A549 (cell line): ENCODE measurements at places on chromosomes 5 and 9. TPM values are rescaled to one million over a fixed set of nuclear protein-coding genes. Genes with fewer than 3 reads are reported as not detected.
A peak's percentile ranks its signal among the peaks of the same experiment; 100 is the strongest.

DNA sequence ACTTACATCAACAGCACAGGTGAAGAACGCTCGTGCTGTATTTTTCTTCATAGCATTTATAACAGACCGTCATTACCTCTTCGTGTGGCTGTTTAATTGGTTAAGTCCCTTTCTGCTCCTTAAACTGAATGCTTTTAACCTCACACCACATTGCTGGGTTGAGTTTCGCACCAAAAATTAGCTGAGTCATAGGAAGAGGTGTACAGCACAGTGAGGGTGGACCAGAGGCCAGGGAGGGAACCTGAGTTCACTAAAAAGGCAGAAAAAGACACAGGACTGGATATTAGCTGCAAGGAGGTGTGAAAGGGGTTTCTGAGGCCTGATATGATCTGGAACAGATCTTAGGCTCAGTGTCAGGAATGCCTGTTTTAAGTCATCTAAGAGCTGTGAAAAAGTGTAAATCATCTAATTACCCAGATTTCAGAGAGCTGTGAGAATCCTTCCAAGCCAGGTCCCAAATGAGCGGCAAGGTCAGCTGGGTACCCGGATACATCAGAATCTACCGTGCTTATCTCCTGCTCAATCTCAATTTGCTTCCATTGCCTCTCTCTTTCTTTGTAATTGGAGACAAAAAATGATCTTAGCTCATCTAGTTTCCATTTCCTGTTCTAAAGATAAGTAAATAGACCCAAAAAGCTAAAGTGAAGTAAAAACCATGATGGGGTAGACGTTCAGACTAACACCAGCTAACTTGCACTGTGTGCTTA is 7.1 kb upstream of the CFAP90 start:
- no peak for DNase-seq

DNA sequence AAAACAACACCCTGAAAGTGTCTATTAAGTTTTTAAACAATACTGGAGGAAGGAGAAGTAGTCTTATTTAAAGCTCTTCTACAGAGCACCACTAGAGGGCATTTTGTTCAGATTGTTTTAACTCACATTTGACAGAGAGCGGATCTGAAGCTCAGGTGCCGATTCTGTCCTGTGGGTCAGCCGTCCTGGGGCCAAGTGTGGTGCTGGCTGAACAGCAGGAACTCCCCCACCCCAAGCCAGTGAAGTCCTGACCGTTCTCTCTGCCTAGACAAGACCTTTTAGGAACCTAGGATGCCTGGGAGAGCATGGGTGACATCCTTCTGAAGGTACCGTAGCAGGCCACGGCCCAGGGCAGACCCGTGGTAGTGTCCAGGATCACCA is 3.9 kb downstream of the EXOC3 start:
- DNase-seq: peak; percentile 60

DNA sequence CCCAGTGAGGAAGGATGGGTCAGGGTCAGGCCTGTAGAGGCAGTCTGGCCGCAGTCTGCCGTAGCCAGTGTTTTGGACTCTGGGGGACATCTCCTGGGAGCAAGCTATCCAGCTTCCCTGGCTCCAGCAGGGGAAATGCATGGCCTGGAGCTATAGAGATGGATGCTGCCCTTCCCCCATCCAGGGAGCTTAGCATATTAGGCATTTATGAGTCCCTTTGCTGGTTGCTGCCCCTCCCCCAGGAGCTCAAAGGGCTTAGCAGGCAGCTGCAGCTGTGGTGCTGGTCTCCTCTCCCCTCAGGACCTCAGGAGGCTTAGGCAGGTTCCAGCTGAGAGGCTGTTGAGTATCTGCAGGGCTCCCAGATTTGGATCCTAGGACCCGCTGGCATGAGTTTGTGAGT is 1158.7 kb downstream of the DTWD2 start:
- DNase-seq: no peak

- DNase-seq: no peak
These were observed 73.6 kb downstream of the CDH12 start for GRCh38 chr5:22779499-22779898.

SPATA31C1 gene
- polyA plus RNA-seq: not detected in 3 replicates

DNA sequence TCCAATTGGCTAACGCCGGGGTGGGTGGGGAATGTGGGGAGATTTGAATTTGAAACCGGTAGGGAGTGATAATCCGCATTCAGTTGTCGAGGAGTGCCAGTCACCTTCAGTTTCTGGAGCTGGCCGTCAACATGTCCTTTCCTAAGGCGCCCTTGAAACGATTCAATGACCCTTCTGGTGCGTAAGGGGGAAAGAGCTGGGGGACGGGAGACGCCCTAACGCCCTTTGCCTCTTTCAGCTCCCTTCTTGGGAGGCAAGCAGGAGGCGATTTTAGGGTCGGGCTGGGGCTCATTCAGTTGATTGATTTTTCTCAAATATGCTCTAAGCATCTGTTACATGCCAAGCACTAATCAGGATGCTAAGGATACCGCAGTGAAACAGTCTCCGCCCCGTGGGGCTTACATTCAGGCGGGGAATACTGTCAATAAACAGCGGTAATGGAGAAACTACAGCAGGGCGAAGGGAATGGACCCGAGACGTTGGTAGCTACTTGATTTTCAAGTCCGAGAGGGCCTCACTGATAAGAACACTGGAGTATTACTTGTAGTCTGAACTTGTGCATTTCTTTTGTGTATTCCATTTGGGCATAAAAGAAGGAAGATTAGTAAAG is at the start of gene HMMR:
Gene HMMR, plus strand, starts transcription at position 71 of the 610 bp plus-strand sequence. Its CDS starts 61 bp downstream, at position 132.
- DNase-seq: no peak

GRCh38 chr5:133727636-133728035 is 115.3 kb upstream of the FSTL4 start:
- no peak for DNase-seq

PCDH12 gene
- polyA plus RNA-seq: not detected in 3 replicates

- DNase-seq: no peak
These were observed 3.6 kb downstream of the TRIO start for GRCh38 chr5:14146725-14147124.

- no peak for DNase-seq
These were observed 22.5 kb upstream of the RANBP3L start for GRCh38 chr5:36323926-36324781.

GRCh38 chr9:70530716-70531115 is 116.3 kb upstream of the KLF9 start:
- no peak for DNase-seq

GRCh38 chr5:179613460-179614071 is 9.9 kb downstream of the HNRNPH1 start:
- DNase-seq: no peak

- DNase-seq: no peak
These were observed 73.5 kb upstream of the COL5A1 start for GRCh38 chr9:134568116-134568515.

DNA sequence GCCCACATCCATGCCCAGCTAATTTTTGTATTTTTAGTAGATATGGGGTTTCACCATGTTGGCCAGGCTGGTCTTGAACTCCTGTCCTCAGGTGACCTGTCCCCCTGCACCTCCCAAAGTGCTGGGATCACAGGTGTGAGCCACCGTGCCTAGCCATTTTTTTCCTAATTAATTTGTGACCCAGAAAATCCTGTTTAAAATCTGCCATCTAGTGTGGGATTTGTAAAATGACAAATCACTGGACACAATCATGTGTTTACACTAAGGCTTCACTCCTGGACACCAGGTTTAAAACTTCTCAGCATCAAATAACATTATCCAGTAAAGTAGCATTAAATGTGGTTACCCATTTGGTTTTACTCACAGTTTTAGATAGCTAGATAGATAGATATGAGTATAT is 18.6 kb upstream of the KDM4C start:
- peak; percentile 36 for DNase-seq

DNA sequence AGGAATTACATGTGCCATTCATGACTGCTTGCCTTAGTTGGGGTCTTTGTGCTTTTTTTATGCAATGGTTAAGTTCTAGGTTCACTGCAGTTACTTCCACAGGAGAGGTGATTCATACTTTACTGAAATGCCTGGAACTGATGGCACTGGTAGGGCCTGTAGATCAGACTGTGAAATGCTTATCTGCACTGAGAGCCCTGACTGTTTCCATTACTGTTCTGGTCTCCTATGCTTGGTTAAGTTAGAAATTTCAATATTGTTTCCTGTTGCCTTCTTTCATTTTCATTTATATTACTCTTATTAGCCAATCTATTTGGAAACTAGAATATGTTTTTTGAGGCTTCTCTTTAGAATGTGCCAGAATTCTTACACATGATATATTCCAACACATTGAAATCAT is 484.1 kb upstream of the SEMA6A start:
- no peak for DNase-seq

DNA sequence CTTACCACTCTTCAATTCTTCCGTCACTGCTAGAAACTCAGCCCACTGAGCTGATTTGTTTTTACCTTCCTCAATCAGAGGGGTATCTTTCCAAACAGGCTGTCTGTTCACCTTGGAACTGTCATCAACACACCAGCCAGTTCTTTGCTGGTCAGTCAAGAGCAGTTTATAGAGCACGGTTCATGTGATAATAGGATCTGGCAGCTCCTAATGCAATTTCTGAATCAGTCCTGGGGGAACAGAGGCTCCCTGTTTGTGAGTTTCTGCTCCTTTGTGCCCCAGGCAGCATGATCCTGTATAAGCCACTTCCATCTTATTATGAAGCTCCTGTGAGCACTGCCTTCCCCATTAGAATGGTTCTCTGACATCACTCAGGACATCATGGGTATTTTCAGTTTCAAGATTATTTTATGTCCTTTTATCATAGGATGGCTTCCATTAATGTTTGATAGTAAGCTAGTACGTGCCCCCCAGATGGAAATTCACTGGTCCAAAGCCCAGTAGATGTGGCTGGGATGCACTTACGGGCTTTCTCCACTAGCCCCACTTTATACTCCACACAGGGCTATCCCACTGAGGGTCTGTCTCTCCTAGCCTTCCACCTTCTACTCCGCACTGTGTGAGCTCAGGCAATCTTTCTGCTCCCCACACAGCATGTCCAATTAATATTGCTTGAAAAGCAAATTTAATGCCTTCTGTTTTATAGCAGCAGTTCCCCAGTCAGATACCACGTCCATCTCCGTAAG is 85.5 kb upstream of the SPIN1 start:
- no peak for DNase-seq

DNA sequence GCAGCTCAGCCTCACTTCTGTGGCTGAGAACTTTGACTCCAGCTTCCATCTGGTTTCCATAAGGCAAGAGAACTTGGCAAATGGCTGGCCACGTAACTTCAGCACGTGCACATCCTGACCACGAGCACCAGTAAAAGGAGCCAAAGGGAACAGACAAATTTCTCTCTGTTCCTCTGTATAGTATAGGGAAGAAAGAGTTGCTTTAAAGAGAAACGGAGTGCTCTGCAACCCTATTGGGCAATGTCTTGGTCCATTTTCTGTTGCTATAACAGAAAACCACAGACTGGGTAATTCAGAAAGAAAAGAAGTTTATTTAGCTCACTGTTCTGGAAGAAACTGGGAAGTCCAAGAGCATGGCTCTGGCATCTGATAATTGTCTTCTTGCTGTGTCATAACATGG is 558.7 kb downstream of the ACTL7B start:
- no peak for DNase-seq

- no peak for DNase-seq
These were observed 161.5 kb upstream of the DMAC1 start for GRCh38 chr9:7961076-7961475.

- DNase-seq: no peak
These were observed 64.4 kb upstream of the RAI14 start for GRCh38 chr5:34591723-34592122.

DNA sequence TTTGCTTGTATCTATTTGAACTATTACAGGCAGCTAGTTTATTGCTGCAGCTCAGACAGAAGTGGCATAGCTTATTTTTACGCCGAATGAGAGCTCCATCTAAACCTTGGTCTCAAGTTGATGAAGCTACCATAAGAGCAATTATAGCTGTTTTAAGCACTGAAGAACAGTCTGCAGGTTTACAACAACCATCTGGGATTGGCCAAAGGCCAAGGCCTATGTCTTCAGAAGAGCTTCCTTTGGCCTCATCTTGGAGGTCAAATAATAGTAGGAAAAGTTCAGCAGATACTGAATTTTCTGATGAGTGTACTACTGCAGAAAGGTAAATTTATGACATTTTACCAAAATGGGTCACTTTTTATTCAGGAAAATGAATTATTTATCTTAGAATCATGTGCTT is 67.9 kb downstream of the YTHDC2 start:
- no peak for DNase-seq
